ENCODE measurements at places on chromosomes 2 and 18.

GRCh38 chr2:143230506-143231253 is 101.5 kb downstream of the ARHGAP15 start:
- DNase-seq = no peak

DNA sequence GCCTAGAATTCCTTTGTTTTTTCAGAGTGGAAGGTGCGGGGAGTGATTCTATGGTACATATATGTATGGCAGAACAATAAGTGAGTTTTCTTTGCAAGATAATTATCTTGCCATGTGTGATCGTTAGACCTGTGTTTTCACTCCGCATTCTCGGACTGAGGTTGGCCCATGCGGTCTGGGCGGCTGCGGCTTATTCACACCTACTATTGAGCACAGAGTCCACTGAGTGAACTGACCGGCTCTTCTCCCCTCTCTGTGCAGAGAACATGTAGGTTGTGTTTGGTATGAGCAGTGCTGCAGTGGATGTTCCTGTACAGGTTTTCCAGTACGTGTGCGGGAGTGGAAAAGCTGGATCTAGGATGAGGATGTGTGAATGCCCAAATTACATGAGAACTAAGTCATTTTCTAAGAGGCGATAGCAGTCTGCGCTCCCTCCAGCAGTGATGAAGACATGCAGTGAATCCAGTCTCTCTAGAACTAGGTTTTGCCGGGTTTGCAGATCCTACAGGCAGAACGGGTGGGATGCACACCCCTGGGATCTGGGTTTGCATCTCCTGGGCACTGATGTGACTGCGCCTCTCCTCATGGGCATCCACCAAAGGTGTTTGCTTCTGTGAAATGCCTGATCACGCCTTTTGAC is 27.1 kb downstream of the MTERF4 start:
- DNase-seq = no peak

- no peak for DNase-seq
These were observed 389.8 kb downstream of the FIGN start for GRCh38 chr2:163345795-163346573.

GRCh38 chr2:34254272-34254878 is 655.3 kb upstream of the FAM98A start:
- DNase-seq = no peak

DNA sequence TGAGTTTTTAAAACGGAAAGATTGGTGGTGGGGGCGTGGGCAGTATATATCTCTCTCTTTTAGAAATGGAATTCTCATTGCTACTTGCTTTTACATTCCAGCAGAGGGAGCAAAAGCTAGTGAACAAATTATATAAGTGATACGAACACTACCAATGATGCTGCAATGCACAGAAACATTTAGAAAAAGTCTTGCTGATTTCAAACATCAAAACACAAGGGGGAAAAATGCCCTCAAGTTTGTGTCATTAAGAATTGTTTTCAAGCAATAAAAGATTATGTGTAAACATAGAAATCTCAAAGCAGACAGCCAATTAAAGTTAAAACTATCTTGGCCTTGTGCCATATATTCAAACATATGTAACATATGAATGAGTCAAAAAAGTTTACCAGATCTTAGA is 296.3 kb upstream of the KCNJ3 start:
- no peak for DNase-seq

DNA sequence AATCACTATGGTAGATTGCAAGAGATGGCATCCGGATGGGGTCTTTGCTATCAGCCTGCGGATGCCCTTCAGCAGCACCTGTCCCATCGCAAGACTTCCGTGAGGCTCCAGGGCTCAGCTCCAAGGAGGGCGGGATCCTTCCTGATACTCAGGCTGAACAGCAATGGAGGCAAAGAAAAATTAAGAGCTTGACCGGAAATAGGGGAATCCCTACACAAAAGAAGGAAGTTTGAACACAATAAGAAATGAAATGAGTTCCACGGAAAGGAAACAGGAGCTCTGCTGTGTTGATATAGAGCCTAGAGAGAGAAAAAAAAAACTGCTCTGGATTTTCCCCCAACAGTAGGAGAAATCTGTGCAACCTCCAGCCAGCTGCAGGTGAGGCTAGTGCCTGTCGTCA is 91.9 kb downstream of the ARL4C start:
- no peak for DNase-seq

DNA sequence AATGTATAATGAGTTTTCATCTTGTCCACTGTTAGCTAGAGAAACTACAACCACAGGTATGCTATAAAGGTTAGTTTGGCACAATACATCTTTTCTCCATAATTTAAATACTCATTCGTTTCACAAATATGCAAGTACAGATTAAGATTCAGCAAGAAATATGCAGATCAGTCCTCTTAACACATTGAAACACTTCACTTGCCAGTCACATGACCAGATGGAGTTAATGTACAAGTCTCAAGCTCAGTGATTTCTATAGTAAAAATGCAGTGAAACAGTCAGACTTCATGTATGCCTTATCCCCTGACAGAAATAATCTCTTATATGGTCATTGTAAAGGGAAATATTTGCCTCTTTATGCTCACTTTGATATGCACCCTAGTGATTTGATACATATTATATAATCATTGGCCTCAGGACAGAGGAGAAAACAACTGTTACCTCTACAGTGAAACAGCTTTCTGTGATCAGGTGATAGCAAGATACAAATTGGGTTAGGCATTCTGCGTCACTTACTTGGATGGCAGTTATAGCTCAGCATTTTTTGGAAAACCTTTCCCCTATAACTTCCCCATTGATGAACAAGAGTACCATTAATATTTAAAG is 104.6 kb downstream of the TCF4 start:
- DNase-seq = no peak

DNA sequence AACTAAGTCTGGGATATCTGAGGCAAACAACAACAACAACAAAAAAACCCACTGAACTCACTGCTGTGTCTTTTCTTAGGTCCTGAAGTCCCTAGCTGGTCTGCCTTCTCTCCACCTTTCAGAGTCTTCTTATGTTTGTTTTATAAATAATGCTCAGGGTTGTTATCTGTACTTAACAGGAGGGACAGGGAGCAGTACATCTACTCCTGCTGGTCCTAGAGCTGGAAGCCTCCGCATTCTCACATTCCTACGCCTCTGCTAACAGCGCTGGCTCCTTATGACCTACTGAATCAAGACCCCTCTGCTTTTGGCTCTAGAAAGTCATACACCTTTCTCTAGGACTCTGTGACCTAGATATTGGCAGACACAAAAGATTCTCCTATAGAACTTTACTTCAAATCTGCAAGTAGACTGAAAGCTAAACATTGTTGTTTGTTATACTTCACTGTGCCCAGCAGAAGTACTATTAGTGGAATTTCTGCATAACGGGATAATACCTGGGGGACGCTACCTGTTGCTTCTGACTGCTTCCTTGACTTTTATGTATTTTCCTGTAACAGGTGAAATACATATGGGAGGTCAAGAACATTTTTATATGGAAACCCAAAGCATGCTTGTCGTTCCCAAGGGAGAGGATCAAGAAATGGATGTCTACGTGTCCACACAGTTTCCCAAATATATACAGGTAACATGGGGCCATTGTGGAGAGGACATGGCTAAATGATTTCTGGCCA is 48.6 kb downstream of the AOX1 start:
- no peak for DNase-seq

- no peak for DNase-seq
These were observed 275.3 kb upstream of the HDAC4 start for GRCh38 chr2:239675826-239676715.

- DNase-seq = no peak
These were observed 7.1 kb downstream of the PPP1R1C start for GRCh38 chr2:181992776-181993175.

- DNase-seq = no peak
These were observed 157.1 kb downstream of the MC4R start for GRCh38 chr18:60215432-60215831.

- no peak for DNase-seq
These were observed 154.8 kb upstream of the APCDD1 start for GRCh38 chr18:10299643-10300042.

- DNase-seq = no peak
These were observed 80.3 kb downstream of the DYNAP start for GRCh38 chr18:54671291-54671881.

Measured in left ventricle myocardium inferior (tissue), 1 donor.